ENCODE measurements at places on chromosomes 16 and 17.

- no peak for DNase-seq
Observed at GRCh38 chr17:44331249-44331760, 6.7 kb upstream of the SLC25A39 start.

DNA sequence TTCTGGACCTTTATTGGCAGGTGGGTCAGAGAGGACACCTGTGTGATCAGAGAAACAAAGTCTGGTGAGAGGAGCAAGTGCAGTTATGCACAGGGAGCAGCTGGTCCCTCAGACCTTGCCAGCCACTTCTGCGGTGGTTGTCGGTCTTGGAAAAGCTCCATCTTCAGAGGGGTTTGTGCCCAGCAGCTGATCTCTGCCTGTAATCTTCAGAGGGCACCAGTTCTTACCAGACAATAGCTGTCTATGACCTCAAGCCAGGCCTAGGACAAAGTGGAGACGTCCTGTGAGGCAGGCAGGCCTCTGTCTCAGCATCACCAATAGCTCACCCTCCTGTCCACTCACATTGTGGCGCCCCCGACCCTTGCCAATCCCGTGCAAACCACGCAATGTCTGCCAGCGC, 66.5 kb upstream of the TBX2 start:
- no peak for DNase-seq

- no peak for DNase-seq
Observed at GRCh38 chr16:87582216-87582965, 19.9 kb upstream of the JPH3 start.

GRCh38 chr16:27190316-27190871, 12.9 kb upstream of the KDM8 start:
- DNase-seq = no peak

DNA sequence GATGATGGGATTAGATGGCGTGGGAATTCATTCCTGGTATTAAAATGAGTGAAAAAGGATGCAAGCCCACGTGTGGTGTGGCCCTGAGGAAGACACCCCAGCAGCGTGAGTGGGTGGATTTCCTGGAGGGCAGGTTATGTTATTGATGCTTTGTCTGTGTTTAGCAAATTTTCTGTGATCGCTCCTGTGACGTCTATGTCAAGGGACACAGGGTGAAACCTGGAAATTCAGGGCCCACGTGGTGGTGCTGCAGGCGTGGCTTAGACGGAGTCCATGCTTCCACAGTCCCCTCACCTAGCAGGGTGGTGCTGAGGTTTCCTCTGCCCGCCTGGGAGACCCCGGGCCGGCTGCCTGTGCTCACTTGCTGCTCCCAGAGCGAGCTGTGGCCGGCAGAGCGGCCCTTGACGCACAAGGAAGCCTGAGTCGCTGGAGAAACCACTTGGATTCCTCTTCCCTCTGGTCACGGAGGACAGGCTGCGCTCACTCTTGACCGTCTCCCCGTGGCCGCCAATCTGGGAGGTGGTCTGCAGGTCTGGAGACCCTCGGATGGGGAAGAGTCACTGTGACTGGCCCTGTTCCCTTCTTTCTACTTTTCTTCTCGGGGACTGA, 23.4 kb downstream of the BAIAP2 start:
- DNase-seq = no peak

DNA sequence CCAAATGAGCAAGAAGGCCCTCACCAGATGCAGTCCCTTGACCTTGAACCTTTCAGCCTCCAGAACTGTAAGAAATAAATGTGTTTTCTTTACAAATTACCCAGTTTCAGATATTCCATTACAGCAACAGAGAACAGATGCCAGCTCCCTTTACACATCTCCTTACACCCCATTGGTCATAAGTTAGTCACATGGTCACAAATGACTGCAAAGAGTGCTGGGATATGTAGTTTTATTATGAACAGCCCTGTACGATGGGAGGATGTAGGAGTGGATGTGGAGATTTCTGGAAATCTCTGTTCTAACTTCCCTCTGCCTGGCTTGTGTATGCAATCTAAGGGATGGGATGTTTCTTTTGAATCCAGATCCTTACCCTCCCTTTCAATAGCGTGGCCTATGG, 13.3 kb upstream of the RPL38 start:
- no peak for DNase-seq

DNA sequence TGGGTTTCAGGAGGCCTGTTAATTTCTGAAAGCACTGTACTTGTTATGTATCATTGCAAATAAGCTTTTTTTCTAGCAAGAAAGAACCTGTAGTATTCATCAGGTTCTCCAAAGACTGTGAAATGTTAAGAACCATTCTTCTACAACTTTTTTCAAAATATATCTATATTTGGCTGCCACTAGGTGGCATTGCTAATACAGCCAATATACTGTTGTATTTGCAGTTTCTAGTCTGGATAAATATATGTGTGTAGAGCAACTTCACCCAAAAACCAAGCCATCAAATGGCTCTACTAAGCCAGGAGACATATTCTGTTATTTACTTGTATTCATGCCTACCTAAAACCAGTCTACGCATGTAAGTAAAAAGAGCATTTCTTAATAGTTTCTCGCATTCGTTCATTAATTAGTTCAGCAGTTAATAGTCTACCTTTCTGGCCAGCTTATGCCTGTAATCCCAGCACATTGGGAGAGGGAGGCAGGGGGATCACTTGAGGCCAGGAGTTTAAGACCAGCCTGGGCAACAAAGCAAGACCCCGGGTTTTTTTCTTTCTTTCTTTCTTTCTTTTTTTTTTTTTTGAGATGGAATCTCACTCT, 39.5 kb downstream of the VMP1 start:
- no peak for DNase-seq

DNA sequence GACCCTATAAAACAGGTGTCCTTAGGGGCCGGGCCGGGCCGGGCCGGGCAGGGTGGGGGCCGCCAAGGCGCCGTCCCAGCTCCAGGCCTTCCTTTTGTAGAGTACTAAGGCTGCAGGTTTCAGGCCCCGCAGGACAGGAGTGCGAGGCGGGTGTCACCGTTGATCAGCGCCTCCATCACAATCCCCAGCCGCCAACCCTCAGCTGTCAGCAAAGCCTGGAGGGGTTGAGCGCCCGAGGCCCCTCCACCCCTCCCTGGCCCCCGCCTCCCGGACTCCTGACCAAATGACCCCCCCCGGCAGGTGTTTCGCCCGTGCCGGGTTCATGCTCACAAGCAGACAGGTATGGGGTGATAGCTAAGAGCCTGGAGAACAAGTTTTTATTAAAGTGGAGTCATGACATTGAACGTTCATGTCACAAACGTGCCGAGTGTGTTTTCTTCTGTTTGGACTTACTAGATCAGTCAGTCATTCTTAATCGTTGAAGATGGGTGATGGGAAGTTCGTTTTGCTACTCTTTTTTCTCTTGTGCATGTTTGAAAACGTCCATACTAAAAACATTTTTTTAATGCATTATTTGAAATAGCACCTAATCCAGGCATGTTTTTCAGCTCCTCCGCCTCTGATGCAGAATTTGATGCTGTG, 534 bp downstream of the ARL2BP start:
- DNase-seq = no peak

- DNase-seq = no peak
Observed at GRCh38 chr16:15950161-15950854, 892 bp downstream of the ABCC1 start.

DNA sequence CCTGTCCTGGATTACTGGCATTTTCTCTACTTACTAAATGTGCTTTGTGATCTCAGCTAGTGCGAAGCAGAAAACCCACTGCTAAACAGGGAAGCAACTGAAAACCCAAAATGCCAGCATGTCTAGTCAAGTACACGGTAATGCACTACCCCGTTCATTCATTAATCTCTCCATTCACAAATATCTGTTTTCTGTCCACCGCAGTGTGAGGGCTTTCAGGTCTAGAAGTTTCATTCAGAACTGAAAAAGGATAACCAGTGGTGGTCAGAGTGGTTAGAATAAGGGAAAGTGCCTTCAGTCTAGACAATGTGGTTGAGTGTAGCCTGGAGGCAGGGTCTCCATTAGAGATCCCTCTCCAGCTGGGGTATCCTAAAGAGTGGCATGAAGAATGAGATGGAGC, 68.3 kb downstream of the C17orf67 start:
- no peak for DNase-seq

GRCh38 chr17:81165246-81166032, at the start of gene PVALEF:
TSS of gene PVALEF (plus strand) at chr17:81165507. CDS start at chr17:81181227, 15,720 bp downstream.
- no peak for DNase-seq

DNA sequence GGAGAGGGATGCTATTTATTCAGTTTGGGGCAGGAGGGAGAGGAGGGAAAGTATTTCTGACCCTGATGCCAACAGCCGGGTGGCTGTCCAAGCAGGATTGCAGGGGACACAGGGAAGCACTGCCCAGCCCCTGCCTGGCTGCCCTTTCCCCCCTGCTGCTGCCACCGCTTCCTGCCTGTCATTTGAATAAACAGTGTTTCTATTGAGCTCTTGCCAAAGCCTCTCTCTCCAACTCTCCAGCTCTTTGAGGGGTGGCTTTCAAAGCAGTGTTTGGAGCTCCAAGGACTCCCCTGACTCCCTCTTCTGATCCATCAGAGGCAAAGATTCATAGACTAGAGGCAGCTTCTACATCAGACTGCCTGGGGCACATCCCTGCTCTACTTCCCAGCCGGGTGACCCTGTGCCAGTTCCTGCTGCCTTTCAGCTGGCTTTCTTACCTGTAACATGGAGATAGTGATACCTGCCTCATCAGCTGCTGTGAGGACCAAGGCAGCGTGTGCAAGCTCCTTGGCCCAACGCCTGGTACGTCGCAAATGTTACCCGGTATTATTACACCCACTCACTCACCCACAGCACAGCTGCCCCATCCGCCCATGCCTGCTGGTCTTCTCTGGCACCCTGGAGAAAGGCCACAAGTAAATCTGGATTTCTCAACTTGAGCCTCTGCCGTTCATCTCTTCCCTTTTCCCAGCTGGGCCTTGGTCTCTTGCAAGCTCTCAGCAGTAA, 9.5 kb downstream of the PROCA1 start:
- DNase-seq = no peak

DNA sequence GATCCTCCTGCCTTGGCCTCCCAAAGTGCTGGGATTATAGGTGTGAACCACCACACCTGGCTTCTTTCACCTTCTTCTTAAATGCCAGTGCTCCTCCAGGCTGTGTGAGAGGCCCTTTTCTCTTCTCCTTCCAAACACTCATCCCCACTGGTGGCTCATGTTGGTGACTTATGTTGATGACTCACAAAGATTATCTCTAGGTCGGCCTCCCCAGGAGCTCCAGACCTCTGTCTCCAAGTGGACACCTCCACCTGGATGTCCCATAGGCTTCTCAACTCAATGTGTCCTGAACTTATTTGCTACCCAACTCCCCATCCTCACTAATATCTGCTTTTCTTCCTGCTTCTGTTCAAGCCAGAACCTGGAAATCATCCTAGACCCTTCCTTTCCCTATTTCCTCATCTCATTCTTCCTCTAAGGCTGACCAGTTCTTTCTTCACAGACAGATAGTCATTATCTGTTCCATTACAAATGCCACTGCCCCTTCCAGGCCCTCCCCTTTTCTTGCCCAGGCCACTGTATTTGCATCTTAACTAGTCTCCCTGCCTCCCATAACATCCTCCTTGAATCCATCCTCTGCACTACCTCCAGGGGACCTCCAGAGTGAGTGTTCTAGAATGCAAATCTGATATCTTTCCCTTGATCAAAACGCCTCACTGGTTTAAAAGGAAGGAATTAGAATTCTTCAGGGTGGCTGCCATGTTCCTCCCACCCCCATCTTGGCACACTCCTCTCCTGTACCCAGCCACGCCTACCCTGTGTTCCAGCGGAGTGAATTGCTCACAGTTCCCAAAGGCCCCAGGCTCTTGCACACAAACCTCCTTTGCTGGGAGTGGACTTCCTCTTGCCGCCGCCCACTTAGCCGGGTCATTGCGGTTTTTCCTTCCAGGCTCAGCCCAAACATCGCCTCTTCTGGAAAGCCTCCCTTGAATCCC, 34.8 kb upstream of the FBXO47 start:
- peak; percentile 80 for DNase-seq

DNA sequence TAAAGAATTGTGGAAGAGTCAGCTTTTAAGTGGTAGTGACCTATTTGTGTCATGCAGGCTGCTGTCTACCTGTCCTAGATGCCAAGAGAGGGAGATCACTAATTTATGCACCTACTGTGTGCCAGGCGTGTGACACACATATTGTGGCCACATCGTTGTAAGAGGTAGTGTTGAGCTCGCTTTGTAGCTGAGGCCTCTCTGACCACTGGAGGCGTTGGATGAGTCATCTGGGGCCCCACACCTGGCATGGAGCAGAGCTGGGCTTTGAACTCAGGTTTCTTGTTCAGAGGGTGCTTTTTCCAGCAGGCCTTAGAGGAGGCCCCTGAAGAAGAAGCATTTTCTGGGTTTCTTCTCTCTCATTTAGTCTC, 52.3 kb upstream of the LGALS9 start:
- no peak for DNase-seq

- DNase-seq = no peak
Observed at GRCh38 chr17:72434581-72434980, 313.8 kb downstream of the SOX9 start.

DNA sequence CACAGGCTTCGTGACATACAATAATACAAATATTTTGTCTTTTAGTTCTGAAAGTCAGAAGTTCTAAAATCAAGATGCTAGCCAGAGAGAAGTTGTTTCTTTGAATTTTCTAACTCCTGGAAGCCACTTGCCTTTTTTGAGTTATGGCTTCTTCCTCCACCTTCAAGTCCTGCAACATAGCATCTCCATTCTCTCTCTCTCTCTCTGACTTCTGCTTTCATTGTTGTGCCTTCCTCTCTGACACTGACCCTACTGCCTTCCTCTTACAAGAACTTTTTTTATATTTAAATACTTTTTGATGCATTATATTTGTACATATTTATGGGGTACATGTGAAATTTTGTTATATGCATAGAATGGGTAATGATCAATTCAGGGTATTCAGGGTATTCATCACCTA, 205.9 kb downstream of the MAP2K6 start:
- no peak for DNase-seq

GRCh38 chr16:66699898-66700297, 3.4 kb upstream of the CMTM4 start:
- no peak for DNase-seq

- DNase-seq = no peak
Observed at GRCh38 chr17:82013341-82013740, 9.3 kb downstream of the CENPX start.
